ENCODE measurements at places on chromosomes 6 and 20.

GRCh38 chr6:52693773-52694172 lies 22.9 kb downstream of the TMEM14A start:
- DNase-seq: no peak

- DNase-seq: no peak
These were observed 53.9 kb upstream of the SOX4 start for GRCh38 chr6:21539621-21540100.

DNA sequence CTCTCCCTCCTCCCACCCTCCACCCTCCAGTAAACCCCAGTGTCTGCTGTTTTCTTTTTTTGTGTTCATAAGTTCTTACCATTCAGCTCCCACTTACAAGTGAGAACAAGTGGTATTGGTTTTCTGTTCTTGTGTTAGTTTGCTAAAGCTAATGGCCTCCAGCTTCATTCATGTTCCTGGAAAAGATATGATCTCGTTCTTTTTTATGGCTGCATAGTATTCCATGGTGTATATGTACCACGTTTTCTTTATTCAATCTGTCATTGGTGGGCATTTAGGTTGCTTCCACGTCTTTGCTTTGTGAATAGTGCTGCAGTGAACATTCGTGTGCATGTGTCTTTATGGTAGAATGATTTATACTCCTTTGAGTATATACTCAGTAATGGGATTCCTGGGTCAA lies 42.7 kb upstream of the KCNG1 start:
- DNase-seq: no peak

GRCh38 chr6:43953256-43953655 lies 174.0 kb downstream of the MRPL14 start:
- DNase-seq: no peak

DNA sequence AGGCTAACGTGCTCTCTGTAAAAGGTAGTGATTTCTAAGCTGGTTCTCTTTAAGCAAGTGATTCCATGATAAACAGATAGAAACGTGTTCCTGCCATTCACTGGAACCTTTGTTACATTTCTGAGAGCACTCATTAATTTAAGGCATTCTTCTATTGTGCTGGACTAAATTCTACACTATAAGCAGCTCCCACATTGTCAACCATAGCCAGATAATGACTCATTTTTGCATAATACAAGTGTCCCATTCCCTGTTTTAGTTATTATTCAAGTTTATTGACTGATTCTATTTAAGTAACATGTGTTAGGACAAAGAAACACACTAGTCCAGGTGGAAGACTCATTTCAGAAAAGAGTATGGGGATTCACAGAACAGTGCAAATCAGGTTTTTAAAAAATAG lies 13.5 kb upstream of the XRN2 start:
- no peak for DNase-seq

- DNase-seq: no peak
These were observed 18.5 kb upstream of the SLC16A10 start for GRCh38 chr6:111068866-111069234.
